Spinal cord (tissue), 10 donors: ENCODE measurements at places on chromosomes 12 and 14.

GRCh38 chr14:67768219-67768618 lies 48.2 kb downstream of the ZFYVE26 start:
- DNase-seq, result no peak

- no peak for DNase-seq
Observed at GRCh38 chr12:18751866-18752265, 13.9 kb downstream of the CAPZA3 start.

- DNase-seq, result no peak
Observed at GRCh38 chr12:4866299-4866698, 43.4 kb upstream of the KCNA1 start.

GRCh38 chr12:105231396-105231795 lies 4.6 kb downstream of the APPL2 start:
- no peak for DNase-seq

DNA sequence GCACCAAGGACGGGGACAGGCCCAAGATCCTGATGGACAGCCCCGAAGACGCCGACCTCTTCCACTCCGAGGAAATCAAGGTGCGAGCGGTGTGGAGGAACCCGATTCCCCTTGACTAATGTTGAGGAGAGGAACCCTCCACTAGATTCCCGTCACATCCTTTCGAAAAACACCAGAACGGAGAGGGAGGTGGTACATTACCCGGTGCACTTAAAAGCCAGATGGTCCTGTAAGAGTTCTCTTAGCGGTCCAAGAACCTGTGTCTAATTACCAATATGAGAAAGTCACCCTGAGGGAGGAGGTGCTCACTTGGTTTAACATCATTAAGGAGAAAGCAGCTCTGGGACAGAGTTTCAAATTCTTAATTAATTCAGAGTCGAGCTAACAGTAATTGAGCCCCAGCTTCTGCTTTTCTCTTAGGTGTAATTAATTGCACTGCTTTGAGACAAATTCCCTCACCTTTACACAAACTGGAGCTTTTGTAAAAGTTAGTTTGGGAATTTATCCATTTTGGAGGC lies 450 bp downstream of the PRKAB1 start:
- DNase-seq, result no peak

GRCh38 chr12:109109746-109110350 lies 6.5 kb upstream of the ACACB start:
- DNase-seq, result no peak

DNA sequence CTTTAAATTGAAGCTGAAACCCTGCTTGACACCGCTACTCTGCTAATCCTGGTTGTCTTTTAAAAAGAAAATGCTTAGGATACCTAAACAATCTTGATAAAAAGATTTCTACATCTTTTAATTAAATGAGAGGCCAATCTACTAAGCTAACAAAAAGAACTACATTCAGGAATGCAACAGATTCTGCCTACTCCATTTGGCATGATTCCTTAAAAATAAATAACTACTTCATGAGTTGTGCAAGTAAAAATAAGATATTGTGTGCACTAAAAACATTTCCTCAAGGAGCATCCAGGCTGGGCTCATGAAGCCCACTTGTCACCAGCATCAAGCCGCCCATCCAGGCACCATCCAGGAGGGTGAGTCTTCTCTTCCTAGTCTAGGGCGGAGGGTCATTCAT lies 197.5 kb downstream of the PAX9 start:
- no peak for DNase-seq

DNA sequence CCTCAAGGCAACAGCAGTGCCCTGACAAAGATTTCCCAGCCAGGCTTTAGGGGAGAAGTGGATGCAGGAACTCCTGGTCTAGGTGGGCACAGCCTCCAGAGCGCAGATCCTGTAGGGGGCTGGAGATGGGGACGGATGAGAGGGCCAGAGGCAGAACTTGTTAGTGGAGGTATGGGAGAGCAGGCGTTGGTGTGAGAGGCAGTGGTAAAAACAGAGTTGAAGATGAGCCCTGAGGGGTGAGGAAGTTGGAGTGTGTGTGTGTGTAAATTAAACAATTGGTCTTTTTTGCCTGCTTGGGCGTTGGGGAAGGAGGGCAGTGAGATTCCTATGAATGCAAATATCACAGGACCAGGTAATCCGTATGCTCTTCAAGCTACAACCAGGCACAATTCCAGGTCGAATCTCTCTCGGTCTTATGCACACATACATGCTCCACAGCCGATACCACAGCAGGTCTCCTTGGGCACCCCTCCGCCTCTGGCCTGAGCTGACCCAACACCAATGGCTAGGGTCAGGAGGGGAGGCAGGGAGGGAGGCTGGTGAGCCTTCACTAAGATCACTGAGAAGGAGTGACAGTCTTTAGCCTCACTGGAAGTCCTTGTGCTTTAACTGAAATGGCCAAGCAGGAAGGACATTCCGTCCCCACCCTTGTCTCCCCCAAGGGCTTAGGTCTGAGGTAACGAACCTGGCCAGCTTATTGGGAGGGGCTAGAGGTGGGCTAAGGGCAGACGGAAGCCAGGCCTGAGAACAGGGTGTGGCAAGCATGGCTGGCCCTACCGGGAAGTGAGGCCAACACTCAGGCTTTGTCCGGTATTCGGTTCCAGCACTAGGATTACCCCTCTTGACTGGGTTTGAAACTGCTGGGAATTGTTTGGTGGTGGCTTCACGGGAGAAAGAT lies 1.5 kb upstream of the KRT7 start:
- DNase-seq, result no peak

- no peak for DNase-seq
Observed at GRCh38 chr12:18658829-18659228, 79.0 kb downstream of the PLCZ1 start.

DNA sequence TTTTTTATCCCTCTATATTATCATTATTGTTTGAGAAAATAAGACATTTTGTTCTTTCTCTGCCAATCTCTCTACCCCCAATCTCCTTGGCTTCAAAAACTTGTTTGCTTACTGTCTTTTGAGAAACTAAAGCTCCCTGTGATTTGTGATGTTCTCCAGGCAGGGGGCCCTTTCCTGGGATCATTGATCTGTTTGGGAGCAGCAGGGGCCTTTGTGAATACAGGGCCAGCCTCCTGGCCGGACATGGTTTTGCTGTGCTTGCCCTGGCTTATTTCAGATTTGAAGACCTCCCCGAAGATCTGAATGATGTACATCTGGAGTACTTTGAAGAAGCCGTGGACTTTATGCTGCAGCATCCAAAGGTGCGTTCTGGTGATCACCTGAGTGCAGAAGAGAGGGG lies 4.5 kb downstream of the ACOT6 start:
- DNase-seq, result no peak

DNA sequence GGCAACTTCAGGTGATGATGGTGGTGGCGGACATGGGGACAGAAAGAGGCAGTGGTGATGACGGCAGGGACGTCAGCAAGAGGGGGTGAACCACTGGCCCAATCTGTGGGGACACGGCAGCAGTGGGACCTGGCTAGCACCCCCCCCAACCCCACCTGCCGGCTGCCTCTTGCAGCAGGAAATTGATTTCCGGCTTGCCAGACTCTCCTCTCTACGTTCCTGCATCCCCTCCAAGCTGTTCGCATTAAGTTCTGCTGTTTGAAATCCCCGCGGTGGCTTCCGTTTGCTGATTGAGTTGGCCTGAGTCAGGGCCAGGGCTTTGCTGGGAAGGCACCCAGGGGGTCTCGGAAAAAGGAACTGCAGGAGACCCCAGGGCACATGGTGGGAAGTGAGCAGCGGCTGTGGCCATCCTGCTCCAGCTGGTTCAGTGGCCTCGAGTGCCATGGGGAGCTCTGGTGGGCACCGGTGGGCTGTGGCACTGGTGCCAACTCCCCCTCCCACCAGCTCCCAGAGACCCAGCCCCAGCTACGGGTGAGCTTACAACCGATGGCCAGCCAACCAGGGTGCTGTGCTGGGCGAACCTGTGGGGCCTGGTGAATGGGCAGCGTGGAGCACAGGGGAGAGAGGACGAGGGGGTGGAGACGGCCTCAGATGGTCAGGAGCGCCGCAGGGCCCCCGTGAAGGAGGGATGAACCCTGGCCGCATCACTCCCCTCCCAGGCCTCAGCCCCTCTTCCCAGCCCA lies 14.6 kb upstream of the NUDT14 start:
- no peak for DNase-seq

- no peak for DNase-seq
Observed at GRCh38 chr12:101885912-101886561, 8.7 kb downstream of the DRAM1 start.

DNA sequence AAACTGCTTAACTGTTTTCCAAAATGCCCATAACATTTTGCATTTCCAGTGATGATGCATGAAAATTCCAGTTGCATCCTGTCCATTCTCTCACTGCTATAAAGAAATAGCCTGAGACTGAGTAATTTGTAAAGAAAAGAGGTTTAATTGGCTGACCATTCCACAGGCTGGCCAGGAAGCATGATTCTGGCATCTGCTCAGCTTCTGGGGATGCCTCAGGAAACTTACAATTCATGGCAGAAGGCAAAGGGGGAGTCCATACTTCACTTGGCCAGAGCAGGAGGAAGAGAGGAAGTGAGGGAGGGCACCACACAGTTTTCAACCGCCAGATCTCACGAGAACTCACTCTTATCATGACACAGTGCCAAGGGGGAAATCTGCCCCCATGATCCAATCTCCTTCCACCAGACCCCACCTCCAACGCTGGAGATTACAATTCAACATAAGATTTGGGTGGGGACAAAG lies 18.2 kb upstream of the CLEC2D start:
- no peak for DNase-seq

DNA sequence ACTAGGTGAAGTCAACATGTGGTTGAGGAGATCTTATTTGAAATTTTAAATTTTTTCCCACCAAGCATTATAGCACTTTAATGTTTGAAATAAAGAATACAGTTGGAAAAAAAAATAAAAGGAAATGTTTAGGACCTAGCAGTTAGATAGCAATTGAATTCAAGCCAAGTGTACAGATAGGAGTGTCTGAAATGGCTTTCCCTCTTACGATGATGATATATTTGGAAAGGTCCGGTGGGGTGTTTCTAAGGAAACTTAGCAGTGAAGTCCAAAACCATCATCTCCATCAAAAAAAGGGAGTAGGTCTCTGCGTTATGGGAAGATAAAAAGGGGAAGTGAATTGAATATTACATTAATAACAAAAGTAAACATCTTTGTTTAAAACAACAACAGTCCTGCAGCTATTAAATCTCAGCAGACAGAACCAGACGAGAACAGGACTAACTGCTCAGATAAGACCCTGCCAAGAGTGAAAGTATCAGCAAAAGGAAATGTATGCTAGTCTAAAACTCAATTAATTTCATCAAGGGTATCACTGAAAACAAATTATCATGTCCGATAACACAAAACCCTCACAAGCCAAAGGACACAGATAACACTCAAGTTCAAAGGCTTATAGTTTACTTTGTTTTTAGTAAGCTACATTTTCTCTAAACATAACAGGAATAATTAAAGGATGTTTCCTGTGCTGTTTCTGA lies 242.0 kb downstream of the BMP4 start:
- no peak for DNase-seq

GRCh38 chr12:31214626-31215517 lies 111.1 kb downstream of the SINHCAF start:
- DNase-seq, result no peak
